ENCODE measurements at places on chromosomes 1 and 21.

DNA sequence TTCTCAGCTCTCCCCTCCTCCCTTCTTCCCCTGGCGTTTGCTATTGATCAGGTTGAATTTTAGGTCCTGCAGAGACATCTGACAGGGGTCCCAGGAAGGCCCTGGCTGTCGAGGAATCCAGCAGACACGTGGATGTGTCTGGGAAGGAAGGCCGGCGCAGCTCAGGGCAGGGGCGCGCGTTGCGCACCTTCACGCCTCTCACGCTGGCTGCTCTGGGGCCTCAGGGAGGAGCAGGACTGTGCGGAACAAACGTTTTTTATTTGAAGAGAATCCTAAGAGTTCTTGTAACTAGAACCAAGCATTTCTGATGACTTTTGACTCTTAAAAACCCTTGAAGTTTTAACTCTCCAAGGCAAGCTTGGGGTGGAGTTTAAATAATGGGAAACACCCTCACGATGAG lies 54.2 kb downstream of the SLC37A1 start:
- DNase-seq = no peak

- no peak for DNase-seq
Observed at GRCh38 chr1:172764378-172764777, 105.5 kb downstream of the FASLG start.

- no peak for DNase-seq
Observed at GRCh38 chr21:38134084-38134873, 122.5 kb upstream of the KCNJ15 start.

- no peak for DNase-seq
Observed at GRCh38 chr21:37460196-37460595, 93.6 kb downstream of the DYRK1A start.

- no peak for DNase-seq
Observed at GRCh38 chr1:18253093-18253492, 145.5 kb downstream of the IGSF21 start.

GRCh38 chr1:5598824-5599395 lies 393.3 kb downstream of the NPHP4 start:
- DNase-seq = no peak

DNA sequence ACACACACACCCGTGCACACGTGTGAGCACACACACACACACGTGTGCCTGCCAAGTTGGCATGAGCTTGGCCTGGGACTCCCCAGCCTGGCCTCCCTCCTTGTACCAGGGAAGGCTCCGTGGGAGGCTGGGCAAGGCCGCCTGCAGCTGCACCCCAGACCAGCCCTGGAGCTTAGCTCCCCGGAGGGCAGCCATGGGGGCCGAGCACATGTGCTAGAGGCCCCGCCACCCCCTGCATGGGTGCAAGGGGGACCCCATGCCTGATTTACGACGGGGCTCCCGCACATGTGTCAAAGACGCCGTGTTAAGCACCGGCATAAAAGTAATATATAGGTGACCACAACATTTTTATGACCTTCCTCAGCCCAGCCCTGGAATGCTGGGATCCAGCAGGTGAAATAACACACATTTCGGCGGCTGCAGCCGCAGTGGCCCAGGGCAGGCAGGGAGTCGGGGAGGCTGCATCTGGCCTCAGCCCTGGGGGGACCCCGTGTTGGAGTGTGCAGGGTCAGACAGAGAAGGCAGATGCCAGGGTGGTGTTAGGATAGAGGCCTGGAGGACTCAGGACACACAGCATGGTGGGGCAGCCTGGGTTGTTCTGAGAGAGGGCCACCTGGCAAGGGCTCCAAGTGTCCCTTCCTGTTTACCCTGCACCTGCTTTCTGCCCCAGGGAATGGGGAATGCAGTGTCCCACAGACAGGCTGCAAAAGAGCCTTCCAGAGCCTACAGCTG lies 56.3 kb downstream of the WNT9A start:
- no peak for DNase-seq
